ENCODE measurements at places on chromosomes 12 and 14.

- DNase-seq = no peak
These were observed 97.3 kb upstream of the BCL2L14 start for GRCh38 chr12:11973396-11973795.

- no peak for DNase-seq
These were observed 60.9 kb downstream of the DYRK2 start for GRCh38 chr12:67709367-67709954.

DNA sequence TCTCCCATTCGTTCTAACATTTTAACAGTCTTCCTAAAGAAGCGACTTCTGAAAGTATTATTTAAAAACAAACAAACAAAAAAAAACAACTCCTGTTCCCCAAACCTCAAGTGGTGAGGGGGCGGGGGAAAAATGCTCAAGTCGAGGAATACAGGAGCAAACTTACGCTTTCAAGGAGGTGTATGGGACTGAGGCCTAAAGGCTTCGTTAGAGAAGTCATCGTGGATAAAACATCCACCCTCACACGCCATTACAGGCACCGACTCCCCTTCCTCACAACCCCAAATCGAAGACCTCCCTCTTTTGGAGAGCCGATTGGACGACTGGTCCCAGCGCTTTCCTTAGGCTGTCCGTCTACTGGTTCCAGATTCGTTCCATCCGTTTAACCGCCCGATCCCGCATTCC is 693 bp downstream of the CBX5 start:
- DNase-seq = no peak

DNA sequence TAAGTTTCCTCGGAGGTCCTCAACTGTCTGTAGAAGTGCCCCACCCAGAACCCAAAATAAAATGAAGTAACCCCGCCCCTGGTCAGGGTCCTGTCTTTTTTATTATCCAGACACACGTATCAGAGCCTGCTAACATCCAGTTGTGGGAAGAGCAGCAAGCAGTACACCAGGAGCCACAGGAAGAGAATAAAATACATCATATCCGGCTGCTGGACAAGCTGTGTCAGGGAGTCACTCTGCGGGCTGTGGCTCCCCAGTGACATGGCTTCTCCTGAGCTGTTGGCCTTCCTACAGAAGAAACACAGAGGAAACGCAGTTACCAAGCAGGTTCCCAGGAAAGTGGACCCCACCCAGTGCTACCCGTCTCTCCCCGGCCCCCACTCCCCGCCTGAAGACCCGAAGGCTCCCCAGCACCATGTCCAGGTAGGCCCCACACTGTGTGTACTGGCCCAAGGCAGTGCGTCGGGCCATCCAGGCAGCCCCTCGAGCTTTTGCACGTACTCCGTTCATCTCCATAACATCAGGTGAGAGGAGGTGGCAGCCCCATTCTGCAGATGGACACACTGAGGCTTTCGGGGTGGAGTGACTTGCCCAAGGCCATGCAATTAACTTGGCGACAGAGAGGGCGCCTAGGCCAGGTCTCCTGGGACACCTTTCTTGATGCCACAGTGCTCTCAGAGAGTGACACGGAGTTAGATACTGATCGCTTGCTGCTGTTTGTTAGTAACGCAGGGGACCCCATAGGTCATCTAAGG is 34.3 kb upstream of the DICER1 start:
- DNase-seq = no peak

DNA sequence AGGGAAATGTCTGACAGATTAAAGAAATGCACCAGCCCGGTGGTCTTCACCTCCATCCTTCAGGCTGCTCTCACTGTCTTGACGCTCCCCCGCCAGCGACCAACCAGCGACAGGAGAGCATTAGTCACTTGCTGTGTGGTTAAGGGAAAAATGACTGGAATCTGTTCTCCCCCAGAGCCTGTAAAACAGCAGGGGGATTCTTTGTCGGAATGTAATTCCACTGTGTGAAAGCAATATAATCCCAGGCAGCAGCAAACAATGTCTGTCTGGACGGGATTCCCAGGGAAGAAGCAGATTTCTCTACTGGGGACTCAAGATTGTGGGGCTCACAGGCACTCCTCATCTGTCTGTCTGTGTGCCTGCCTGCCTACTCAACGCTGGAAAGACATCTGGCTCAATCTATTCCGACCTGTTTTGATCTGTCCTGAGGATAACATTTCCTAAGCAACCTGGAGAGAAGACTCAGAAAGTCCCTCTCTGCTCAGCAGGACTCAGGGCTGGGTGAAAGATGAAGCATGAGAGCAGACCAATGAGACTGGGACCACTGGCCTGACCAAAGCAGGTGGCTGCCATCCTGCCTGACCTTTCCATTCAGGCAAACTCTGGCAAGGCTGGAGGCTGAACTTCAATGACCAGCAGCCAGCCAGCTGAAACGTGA is 54.6 kb downstream of the NUAK1 start:
- peak; percentile 94 for DNase-seq

DNA sequence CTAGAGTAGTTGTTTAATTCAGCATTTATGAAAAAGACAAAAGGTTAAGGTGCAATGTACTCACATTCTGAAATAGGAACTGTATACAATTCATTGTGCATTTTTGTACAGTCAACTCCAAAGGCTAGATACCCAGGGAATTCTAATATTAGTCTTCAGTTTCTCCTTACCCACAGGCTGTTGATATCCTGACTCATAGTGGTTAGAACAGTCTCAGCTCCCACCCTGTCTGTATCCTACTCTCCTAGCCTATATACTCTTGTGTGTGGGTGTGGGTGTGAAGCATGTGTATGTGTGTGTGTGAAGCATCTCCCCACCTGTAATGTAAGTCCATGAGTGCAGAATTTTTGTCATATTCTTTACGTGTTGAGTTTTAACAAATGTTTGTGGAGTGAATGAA is 229.5 kb downstream of the NAV3 start:
- peak; percentile 32 for DNase-seq

DNA sequence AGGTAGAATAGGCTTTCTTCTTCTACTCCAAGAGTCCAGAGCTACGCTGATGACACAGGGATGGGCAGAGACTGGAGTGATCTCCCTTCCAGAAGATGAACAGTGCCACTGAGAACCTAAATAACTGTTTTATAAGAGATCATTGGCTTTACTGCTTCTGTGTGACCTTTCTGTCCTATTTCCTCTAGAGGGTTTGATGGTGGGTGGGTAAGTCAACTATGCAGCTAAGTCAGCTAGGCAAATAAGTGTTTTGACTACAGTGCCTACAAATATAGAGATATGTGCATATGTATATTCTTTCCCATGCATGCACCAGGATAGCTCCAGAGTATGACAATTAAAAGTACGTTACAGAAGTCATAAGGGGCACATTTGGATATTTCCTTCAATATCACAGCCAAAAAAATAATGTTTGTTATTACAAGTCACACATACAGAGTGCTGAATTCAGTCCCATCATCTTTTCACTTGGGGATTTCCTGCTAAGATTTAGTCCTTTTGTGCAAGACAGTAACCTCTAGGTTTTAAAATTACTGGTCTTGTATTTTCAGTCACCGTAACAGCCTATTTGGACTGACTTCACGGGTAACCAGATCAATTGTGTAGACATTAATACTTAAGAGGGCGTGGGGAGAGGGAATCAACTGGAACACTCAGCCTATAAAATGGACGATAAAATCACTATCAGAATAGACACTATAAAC is 412.6 kb upstream of the SOX5 start:
- DNase-seq = no peak

DNA sequence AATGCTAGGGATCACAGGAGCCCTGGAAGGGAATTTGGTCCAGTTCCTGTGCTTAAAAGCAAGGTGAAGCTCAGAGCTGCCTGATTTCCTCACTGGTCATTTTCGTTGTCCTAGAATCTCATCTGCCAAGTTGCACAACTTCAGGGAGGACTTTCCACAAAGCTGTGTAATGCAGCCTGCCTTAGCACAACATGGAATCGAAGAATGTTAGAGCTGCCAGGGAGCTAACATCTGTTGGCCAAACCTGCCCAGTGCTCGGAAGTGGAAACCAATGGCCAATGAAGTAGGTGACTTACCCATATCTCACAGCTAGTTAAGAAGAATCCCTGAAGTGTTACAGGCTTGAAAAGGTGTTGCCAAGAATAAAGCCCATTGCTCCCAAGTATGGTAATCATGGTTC is 79.9 kb upstream of the SSTR1 start:
- DNase-seq = no peak

- DNase-seq = no peak
These were observed 356.9 kb upstream of the LMO3 start for GRCh38 chr12:16962889-16963288.

DNA sequence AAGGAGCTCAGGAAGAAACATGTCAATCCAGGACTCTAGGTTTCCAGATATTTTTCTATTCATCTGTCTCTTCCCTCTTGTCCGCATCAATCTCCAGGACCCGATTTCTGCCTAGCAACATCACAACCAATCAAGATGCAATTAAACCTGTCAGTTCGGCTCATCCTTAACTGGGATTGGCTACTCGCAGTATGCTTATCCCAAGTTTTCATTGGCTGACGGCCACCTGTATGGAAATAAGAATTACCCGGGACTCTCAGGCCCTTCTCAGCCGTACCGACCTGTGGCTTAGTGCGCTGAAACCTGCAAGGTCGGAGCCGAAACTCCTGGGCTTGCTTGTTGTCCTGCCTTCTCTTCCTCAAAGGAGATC is 20.4 kb upstream of the ATP5MC2 start:
- peak; percentile 35 for DNase-seq

DNA sequence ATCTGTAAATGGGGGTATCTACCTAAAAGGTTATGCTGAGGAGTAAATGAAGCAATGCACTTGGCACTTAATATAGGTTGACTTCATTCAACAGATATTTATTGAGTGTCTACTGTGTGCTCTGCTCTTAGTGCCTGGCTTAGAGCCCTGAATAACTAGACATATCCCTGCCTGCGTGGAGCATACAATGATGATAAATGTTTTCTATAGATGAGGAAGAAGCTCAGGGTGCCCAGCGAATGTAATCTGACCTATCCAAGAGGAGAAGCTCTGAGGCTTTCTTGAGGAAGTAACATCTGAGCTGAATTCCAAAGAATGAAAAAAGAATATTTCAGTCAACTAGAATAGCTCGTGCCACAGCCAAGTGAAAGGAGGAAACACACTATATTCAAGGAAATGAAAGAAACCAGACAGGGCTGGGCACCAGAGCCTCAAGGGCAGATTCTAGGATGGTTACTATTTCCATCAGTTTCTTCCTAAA is 17.9 kb upstream of the HIGD1C start:
- DNase-seq = no peak

DNA sequence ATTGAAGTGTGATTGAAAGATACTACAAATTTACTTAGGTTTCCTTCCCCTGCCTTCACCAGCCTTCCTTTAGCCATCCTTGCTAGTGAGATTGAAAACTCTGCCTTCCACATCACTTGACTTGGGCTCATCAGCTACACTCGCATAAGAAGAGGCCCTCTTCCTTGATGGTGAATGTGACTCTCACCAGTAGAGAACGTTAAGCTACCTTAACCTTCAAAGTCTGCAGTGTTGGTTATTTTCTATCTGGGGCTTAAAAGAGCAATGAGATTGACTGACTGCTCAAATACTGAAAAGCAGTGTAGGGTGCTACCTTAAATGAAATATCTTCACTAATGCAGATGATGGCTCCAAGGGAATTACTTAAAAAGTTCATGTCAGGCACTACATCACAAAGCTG is 271.8 kb downstream of the EGLN3 start:
- no peak for DNase-seq

- DNase-seq = peak; percentile 56
These were observed 14.6 kb upstream of the NR4A1 start for GRCh38 chr12:52036587-52037171.

GRCh38 chr12:31201382-31201781 is 124.6 kb downstream of the SINHCAF start:
- no peak for DNase-seq

DNA sequence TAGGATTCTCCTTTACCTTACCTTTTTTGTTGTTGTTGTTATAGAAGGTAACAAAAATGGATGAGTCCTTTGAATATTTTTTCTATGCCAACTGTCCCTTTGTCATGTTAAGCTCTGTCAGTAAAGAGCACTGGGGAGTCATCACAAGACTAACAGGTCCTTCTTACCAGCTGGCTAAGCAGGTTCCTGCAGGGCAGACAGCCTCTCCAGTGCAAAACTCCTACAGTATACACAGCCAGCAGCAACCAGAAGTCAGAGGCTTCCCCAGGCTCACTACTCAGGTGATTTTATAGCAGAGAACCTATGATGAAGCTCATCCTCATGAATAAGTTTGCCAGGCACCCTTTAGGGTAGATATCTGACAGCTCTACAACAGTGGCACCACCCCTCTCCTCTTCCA is 271.1 kb downstream of the RERGL start:
- no peak for DNase-seq

GRCh38 chr12:51951843-51952722 is 584 bp downstream of the ACVR1B start:
- DNase-seq = no peak

- no peak for DNase-seq
These were observed 40.0 kb downstream of the ZFYVE1 start for GRCh38 chr14:72986857-72987256.

- DNase-seq = no peak
These were observed 78.5 kb downstream of the ADGRD1 start for GRCh38 chr12:131032082-131032750.

GRCh38 chr12:42886160-42886559 is 296.6 kb upstream of the PRICKLE1 start:
- no peak for DNase-seq

DNA sequence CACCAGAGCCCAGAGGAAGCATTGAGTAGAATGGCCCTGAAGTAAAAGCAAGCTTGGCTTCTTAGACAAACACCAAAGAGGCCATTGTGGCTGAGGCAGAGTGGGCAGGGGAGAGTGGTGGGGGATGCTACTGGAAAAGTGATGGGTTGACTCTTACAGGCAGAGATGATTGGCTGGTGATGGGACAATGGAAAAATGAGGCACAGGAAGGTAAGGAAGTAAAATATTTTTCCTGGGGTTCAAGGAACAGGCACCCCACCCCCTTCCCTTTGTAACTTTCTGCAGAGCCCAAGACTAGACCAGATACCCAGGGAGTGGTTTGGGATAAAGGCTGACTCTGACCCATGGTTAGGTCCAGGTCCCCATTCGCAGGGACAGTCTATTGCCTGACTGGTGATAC is 34.9 kb upstream of the COL2A1 start:
- DNase-seq = no peak

- DNase-seq = no peak
These were observed 719 bp downstream of the KRT80 start for GRCh38 chr12:52190860-52191729.

DNA sequence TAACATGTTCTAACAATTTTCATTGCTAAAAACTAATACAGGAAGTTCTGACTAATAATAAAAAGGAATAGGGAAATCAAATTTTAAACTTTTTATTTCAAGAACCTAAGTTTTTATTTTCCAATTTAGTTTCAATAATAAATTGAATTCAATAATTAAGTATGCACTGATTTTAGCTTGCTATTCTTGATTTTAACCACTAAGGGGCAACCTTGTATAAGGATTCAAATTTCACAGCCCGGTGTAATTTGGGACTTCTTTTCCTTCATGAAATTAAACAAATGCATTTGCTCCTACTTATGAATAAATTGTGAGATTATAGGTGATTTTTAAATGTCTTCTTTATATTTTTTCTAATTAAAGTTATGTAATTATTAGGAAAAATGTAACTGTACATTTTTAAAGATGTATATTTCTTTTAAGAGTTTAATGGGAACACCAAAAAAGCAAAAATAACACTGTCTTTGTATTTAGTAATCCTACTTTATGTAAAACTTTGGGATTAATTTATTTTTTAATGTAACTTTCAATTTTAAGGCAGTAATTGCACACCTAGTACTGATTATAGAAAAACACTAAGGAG is 241.4 kb upstream of the PDZRN4 start:
- peak; percentile 25 for DNase-seq

- DNase-seq = no peak
These were observed 33.5 kb upstream of the ADGRD1 start for GRCh38 chr12:130920119-130920703.

- DNase-seq = no peak
These were observed 5.1 kb upstream of the PAPLN start for GRCh38 chr14:73231981-73232851.

Data from fibroblast of skin of left quadriceps (primary cell).